ENCODE measurements at places on chromosomes 12 and 14. TPM values are rescaled to one million over a fixed set of nuclear protein-coding genes. Genes with fewer than 3 reads are reported as not detected.
A peak's percentile ranks its signal among the peaks of the same experiment; 100 is the strongest.

DNA sequence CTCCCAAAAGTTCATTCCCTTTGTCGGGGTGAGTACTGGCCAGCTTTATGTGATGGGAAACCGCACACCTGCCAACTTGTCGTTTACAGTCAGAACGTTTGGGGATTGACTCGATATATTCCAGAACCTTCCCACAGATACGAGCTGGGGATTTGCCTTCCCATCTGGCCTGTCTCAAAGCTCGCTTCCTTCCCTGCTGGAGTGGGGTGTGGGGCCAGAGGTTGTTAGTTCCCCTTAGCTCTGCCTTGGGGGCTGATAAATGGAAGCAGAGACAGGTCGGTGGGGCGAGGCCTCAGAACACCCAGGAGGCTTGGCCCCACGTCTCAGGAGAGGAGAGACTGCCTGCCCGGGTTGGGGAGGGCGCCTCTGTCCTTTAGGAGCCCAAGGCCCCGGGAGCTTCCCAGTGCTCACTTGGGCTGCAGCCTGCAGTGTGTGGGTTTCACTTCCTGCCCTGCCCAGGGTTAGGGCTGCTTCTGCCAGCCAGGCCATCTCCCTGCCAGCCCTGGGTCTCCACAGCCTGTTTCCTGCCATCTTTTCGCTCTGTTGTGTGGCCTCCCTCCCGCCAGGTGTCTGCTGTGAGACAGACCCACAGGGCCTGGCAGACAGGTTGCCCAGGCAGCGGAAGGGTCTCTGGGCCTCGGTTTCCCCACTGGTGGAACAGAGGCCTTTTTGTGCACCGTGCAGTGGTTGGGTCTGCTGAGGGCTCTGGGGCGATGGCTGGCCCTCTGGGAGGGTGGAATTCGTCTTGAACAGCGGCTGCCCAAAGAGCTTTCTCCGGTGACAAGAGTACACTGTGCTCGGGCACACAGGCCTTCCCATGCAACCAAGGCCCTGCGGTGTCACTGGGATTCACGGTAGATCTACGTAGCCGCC, 8.1 kb upstream of the TEX22 start:
- H3K27me3 ChIP-seq = no peaks in the 10 kb centered on the region
- no peak for DNase-seq
- no peak overlapping the region for H3K27ac ChIP-seq
- H3K4me3 ChIP-seq = no peak overlapping the region
- peaks cover 10% of the 10 kb centered on the region for H3K4me1 ChIP-seq
- peaks cover 67% of the 10 kb centered on the region for H3K36me3 ChIP-seq

DNA sequence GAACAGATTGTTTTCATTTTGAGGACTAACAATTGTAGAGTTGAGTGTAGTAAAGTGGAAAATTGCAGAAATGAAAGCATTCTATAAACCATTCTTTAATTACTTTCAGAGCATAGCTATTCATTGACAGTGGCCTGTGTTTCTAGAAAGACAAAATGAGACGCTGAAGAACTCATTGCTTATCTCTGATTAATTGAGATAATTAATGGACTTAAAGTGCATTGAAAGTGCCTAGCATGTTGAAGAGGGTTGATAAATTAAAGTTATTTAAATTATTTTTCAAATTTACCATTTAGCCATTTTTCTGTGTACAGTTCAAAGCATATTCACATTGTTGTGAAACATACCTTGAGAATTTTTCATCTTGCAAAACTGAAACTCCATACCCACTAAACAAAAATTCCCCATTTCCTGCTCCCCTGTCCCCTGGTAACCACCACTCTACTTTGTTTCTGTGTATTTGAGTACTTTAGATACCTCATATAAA, 57.4 kb downstream of the DAAM1 start:
- no peaks in the 10 kb centered on the region for H3K36me3 ChIP-seq
- H3K4me1 ChIP-seq = no peaks in the 10 kb centered on the region
- H3K4me3 ChIP-seq = no peak overlapping the region
- DNase-seq = no peak

DNA sequence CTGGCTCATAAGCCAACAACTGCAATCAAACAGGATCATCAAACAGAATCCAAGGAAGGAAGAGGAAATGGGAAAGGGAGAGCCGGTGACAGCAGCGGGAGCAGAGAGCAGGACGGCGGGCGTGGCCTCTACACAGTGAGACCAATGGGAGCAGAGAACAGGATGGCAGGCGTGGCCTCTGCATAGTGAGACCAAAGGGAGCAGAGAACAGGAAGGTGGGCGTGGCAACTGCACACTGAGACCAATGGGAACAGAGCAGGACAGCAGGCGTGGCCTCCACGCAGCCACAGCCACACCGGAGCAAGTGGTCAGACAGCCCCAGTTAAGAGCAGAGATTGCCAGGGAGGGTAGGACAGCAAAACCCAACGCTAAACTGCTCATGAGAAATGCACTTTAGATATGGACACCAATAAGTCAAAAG, 16.4 kb downstream of the LRCOL1 start:
- H3K36me3 ChIP-seq = no peaks in the 10 kb centered on the region
- H3K4me3 ChIP-seq = no peak overlapping the region
- DNase-seq = peak; percentile 88

- no peaks in the 10 kb centered on the region for H3K4me1 ChIP-seq
- peaks cover 7% of the 10 kb centered on the region for H3K27me3 ChIP-seq
- no peak overlapping the region for H3K27ac ChIP-seq
- H3K36me3 ChIP-seq = no peaks in the 10 kb centered on the region
These were observed 420.2 kb downstream of the MED13L start for GRCh38 chr12:115857160-115857920.

- H3K27me3 ChIP-seq = no peaks in the 10 kb centered on the region
- H3K4me1 ChIP-seq = no peaks in the 10 kb centered on the region
- H3K27ac ChIP-seq = no peak overlapping the region
- H3K36me3 ChIP-seq = peaks cover 98% of the 10 kb centered on the region
- no peak overlapping the region for H3K4me3 ChIP-seq
These were observed 45.3 kb downstream of the NAA25 start for GRCh38 chr12:112063273-112063672.

GNG2 gene
- 144 TPM for total RNA-seq

DNA sequence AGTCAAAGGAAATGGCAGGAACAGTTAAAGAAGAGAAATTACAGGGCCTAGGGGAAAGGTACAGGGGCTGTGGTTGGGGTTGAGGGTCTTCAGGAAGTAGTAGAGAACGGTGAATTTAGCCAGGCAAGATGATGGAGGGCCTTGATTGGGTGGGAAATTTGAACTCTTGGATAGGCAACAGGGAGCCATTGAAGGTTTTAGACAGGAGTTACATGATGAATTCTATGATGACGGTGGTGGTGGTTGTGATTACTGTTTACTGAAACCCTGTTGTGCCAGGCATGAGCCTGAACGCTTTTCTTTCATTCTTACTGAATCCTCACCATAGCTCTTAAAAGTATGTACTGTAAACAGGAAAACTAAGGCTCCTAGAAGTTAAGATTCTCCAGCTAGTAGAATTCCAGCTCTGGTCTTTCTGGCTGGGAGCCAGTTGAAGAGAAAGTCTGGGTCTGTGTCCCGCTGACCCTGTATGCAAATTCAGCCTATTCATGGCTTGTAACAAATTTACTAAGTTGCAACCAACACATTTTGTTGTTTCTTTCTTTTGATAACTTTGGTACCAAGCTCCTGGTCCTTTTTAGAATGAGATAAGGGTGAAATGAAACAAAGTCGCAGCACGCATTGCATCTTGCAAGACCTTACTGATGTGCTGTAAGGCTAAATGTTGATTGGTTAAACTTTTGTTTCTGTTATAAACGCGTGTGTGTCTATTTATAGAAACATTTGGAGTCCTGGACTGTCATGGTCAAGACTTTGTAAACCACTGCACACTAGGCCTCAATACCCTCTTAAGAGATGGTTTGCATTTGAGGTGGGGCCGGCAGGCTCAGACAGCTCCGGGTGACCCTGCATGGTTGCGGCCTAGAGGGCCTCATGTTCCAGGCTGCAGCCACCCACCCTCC, 6.0 kb downstream of the ORAI1 start:
- H3K27ac ChIP-seq = peak overlapping the region; percentile 58
- no peak overlapping the region for H3K4me3 ChIP-seq
- no peaks in the 10 kb centered on the region for H3K36me3 ChIP-seq
- no peaks in the 10 kb centered on the region for H3K27me3 ChIP-seq
- DNase-seq = no peak
- H3K4me1 ChIP-seq = peaks cover 95% of the 10 kb centered on the region

- H3K4me3 ChIP-seq = no peak overlapping the region
- H3K27ac ChIP-seq = no peak overlapping the region
- H3K4me1 ChIP-seq = no peaks in the 10 kb centered on the region
- no peak for DNase-seq
- H3K36me3 ChIP-seq = no peaks in the 10 kb centered on the region
These were observed 121.2 kb downstream of the SLC6A15 start for GRCh38 chr12:84791444-84791843.

- no peaks in the 10 kb centered on the region for H3K4me1 ChIP-seq
- DNase-seq = no peak
- H3K27ac ChIP-seq = no peak overlapping the region
- no peaks in the 10 kb centered on the region for H3K27me3 ChIP-seq
- H3K36me3 ChIP-seq = no peaks in the 10 kb centered on the region
These were observed 25.8 kb downstream of the CFL2 start for GRCh38 chr14:34688470-34689206.

DENR gene
- total RNA-seq = 40.5 TPM

MAP3K9 gene
- 3.7 TPM for total RNA-seq

DNA sequence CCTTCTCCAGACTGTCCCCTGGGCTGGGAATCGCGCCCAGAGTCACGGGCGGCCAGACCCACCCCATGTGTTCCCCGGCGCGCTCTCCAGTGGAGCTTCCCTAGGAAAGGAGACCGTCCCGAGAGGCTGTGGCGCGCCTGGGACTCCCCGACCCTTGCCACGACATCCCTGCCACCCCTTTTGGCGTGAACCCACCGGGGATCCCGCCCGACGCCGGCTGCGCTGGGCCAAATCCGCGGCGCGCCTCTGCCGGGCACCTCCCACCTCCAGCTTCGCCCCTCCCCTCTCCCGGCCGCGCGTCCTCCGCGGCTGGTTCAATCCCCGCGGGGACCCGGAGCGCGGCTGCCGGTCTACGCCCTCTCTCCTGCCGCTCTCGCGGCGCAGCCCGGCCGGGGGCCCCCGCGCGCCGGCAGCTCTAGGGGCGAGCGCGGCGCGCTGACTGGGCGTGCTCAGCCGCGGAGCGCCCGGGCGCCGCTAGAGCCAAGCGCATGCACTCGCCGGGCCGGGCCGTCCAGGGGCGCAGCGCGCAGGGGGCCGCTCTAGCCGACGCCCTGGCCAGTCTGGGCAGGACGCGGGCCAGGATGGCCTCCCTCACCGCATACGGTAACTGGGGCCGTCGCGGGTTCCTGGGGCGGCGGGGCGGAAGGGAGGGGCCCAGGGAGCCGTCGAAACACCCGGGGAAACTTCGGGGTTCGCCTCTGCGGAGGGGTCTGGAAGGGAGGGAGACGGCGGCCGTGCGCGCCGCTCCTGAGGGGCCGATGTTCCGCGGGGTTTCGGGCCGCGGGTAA, 77.4 kb upstream of the ANO4 start:
- H3K4me3 ChIP-seq = peak overlapping the region; percentile 49
- H3K27me3 ChIP-seq = peaks cover 44% of the 10 kb centered on the region
- DNase-seq = peak; percentile 66
- peaks cover 5% of the 10 kb centered on the region for H3K4me1 ChIP-seq
- H3K36me3 ChIP-seq = no peaks in the 10 kb centered on the region

- no peak overlapping the region for H3K4me3 ChIP-seq
- no peak for DNase-seq
- H3K4me1 ChIP-seq = no peaks in the 10 kb centered on the region
- no peaks in the 10 kb centered on the region for H3K27me3 ChIP-seq
- no peak overlapping the region for H3K27ac ChIP-seq
- no peaks in the 10 kb centered on the region for H3K36me3 ChIP-seq
These were observed 81.8 kb upstream of the CCDC198 start for GRCh38 chr14:57575482-57575881.

CLEC4A gene
- total RNA-seq = 9.7 TPM

GPX2 gene
- total RNA-seq = not detected

DNA sequence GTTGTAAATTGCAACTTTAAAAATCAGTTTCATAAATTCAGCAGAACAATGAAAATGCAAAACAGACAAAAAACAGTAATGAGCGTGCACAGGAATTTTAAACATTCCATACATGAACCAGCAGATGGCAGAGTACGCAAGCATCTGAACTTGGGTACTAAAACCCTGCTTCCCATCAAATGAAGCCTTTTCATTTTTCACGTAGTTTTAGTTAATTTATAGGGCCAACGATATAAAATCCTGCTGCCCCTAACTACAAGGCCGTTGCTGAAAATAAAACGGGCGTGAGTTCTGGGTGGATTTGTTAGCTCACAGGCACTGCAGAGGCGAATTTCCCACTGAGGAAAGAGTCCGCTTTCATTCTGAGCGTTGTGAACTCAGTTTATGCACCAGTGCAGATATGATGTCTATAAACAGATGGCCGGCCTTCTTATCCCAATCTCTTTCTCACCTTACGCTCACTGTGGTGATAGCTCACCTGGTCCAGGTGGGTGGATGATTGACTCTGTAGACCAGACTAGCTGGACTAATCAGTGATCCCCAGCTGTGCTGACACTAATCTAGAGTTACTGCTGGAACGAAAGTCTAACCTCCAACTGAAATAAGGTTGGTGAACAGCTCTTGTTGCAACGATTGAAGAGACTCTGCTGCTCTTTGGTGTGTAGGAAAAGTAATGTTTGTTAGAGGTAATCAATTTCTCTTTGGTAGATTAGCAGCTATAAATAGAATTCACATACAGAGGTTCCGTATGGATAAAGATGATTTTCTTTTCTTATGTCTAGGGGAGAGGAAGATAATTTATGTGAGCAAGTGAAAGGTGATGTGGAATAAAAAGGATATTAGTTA, 89.2 kb downstream of the PDZRN4 start:
- H3K4me1 ChIP-seq = no peaks in the 10 kb centered on the region
- no peak overlapping the region for H3K4me3 ChIP-seq
- no peaks in the 10 kb centered on the region for H3K36me3 ChIP-seq
- H3K27me3 ChIP-seq = no peaks in the 10 kb centered on the region

GRCh38 chr12:45315462-45315861, 99.6 kb downstream of the ANO6 start:
- DNase-seq = no peak
- H3K27me3 ChIP-seq = no peaks in the 10 kb centered on the region
- H3K4me1 ChIP-seq = no peaks in the 10 kb centered on the region
- no peaks in the 10 kb centered on the region for H3K36me3 ChIP-seq

DNA sequence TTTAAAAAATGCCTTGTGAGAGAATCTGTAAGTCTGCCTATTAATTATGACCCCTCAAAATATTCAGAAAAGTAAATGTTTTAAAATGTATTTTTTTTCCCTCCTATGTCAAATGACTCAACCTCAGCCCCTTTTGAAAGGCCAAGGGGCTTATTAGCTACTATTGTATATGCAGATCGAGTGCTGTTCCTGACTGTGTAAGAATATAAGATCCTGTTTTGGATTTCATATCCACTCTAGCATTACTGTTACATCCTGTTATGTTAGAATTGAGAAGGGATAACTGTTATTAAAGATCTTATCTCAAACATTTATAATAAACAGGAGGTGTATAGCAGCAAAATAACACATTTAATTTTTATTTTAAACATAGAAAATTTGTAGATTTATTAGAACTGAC, 46.6 kb upstream of the TPH2 start:
- H3K27me3 ChIP-seq = no peaks in the 10 kb centered on the region
- H3K4me3 ChIP-seq = no peak overlapping the region
- no peak overlapping the region for H3K27ac ChIP-seq
- peaks cover 15% of the 10 kb centered on the region for H3K36me3 ChIP-seq
- peaks cover 10% of the 10 kb centered on the region for H3K4me1 ChIP-seq

Measured in spleen (tissue), 13 donors.